BJ (cell line): ENCODE measurements at places on chromosomes 13 and 19.

DNA sequence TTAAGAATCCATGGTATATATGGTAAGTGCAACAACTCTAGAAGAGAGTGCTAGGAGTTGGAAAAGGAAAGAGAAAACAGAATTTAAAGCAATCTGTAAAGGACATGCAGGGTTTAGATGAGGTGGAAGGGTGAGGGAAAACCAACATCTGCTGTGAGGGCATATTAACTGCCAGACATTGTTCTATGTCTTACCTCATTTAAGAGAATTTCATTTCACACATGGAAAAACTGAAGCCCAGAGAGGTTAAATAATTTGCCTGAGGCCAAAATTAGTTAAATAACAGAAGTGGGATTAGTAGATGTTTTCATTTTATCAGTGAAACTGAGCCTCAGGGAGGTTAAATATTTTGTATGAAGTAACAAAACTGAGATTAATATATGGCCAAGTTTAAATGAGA is 7.4 kb upstream of the USPL1 start:
- DNase-seq, result no peak

GRCh38 chr13:111855786-111856185 is 211.2 kb upstream of the SOX1 start:
- DNase-seq, result no peak

DNA sequence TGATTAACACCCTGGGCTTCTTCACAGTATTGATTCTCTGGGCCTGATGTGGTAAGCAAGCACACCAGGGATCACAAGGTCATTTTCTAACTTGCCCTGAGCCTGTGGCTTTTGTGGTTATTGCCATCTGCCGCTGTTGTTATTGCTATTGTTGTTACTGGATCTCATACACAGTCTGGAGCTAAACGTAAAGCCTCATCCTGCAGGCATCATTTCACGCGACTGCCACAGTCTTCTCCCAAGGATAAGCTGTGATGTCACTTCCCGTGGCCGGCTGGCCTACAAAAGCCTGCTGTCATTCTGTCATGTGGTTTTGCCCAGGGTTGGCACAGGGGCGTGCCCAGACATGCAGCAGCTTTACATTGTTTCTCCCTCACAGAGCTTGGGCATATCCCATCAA is 154.0 kb upstream of the GPR12 start:
- no peak for DNase-seq

GRCh38 chr13:65597839-65598818 is 1632.0 kb downstream of the PCDH9 start:
- peak; percentile 52 for DNase-seq

DNA sequence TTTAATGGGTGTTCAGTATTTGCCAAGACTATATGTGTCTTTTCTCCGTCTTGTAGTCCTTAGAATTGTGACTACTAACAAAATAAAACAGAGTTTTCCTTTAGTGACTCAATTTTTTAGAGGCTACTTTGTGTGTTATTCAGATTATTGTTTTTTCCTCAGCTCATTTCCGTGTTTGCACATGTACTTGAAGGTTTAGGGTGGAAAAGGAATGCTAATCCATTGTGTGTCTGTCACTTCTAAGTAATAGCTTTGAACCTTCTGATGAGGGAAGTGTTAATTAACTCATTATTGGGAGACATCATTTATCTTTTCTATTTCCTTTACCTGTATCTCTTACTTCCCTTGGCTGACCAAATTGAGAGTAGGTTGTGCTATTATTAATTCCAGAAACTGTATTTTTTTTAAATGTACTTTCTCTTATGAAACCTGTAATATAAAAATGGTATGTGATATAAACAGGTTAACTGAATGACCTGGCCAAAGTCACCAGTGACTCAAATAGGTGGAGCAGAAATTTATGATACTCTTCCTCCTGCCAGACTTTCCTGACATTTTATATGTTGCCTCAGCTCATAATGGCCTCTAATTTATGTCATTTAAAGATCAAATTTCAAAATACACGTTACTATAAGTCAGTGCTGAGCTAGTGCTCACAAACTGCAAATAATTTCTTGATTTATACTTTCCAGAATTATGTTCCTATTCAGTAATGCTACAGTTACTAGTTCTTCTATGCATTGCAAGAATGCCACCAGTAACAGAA is 88.8 kb downstream of the LMO7 start:
- DNase-seq, result no peak

DNA sequence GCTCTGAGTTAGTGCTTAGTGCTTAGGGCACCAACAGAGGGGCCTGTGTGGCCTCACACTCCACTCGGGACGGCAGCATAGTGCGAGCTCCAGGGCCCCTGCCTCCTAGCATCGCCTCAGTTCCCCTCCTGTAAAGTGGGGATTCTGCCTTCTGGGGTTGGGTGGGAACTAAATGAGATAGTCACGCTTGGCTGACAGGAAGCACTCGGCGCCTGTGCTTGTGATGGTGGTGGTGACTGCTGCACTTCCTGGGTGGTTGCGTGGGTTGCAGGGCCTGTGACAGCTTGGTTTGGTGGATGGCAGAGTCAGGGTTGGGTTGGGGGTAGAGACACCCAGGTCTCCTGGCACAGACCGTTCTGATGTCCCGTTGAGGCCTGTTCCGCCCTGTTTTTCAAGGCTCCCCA is 7.7 kb downstream of the PLEKHF1 start:
- DNase-seq, result no peak

DNA sequence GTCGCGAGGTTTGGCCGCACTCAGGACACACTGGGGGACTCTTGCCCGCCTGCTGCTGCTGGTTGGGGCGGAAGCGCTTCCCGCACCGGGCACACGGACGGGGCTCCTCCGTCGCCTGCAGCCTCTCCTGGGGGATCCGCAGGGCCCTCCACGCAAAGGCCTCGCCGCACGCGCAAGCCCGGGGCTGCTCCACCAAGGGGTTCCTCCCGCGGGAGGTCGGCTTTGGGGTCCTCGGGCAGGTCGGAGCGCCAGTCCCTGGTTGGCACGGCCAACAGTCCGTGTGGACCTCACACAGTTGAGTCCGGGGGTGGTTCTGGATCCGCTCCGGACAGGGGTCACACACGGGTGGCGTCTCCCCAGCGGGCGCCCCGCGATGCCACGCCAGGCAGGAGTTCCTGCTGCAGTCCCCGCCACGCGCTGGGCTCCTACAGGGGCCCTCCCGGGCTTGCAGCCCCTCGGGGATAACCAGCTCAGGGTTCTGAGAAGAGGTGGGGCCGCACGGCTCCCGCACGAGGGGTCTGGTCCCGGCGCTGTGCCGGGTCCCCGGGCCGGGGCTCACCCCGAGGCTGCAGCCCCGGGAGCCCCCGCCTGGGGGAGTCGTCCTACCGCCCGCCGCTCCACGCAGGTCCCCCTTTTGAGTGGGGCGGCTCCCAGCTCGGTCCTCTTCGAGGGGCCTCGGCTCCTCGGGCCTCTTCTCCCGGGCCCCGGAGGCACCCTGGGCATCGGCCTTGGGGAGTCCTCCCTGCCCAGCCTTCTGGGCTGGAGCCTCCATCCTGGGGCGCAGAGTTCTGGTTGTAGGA is 6.2 kb upstream of the ZNF497 start:
- DNase-seq, result no peak

DNA sequence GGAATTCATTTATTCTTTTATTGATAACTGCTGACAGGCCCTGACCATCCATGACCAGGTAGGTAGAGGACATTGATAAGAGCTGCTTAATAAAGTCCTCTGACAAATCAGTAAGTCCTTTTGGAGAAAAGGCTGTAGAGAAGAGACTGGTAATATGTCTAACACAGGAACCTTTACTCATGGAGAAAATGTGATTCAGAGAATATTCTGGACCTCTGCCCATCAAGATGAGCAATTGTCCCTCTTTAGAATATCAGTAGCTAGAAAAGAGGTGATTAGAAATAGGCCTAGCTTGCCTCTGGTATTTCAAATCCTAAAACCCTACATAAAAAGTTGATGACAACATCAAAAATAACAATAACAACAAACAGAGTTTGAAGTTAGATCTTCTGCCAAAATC is 642.3 kb downstream of the TBC1D4 start:
- DNase-seq, result no peak

DNA sequence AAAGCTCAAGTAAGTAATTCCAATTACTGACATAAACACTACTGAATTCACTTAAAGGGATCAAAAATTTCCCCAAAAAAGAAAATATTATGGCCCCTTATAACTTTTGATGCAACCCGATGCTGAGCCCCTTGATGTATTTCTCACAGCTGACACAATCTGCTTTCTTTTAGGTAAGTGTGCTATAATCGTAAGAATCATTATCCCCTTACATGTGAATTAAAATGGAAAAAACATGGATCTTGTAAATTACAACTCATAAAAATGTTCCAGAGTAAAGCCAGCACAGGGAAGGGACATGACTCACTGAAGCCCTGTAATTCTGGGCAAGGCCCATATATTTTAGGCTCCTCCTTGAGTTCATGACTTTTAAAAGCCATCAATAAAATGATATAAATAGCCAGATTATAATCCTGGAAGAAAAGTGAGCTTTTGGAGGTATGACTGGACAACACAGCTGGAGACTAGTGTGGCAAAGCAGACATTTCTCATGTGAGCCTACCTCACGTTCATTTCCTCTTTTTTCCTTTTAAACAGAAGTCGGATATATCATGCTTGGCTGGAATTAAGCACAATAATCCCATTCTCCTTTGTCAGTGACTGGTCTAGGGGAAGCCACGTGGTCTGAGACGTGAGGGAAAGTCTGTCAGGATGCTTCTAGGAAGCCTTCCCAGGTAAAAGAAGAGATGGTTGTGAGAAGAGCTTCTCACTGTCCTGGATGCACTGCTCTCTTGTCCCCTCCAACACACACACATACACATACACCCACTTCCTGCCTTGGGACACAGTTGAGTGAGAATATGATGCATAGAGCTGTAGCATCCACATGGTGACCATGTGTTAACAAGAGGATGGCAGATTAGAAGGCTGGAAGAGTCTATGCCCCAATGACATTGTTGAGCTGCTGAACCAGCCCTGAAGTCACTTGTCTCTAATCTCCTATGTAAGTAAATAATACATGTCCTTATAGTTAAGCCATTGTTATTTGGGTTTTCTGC is 165.4 kb downstream of the RGCC start:
- peak; percentile 91 for DNase-seq

- no peak for DNase-seq
These were observed 200.2 kb downstream of the COL4A1 start for GRCh38 chr13:110106726-110107125.

- no peak for DNase-seq
These were observed 651 bp downstream of the SERPINE3 start for GRCh38 chr13:51339952-51340732.

DNA sequence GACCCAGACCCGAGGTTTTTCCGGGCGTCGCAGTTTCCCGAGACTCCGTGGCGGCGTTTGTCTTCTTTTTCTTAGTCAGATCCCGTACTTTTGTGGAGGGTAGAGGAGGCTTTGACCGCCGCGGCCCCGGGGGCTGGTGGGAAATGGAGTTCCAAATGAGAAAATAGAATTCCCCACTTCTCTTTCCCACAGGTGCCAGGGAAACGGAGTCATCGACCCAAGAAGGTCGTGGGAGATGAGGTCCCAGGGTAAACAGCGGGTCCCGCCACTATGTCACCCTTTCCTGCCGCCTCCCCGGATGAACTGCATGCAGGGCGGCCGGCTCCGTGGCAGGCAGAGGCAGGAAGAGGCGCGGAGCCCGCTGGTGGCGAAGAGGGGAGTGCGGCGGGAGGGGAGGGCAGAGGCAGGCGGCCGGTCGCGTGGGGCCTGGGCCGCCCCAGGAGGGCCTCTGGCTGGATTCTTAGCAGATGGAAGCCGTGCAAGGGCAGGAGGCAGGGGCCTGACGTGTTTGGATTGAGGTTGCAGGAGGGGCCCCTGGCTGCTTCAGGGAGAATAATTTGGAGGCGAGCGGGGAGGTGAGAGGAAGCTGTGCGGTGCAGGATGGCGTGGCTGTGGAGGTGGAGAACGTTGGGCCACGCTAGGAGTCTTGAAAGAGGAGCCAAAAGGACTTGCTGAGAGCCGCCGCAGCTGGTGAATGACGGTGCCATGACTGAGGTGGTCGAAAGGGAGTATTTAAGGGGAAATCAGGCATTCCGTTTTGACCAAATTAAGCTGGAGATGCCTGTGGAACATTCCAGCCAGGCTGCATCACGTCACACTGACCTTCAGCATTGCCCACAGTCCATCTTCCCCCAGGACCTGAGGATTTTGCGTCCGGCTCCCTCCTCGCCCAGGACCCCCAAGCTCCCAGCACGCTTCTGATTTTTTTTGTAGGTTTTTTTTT is 11.7 kb downstream of the CYTH2 start:
- no peak for DNase-seq

GRCh38 chr13:97069050-97069815 is 75.0 kb upstream of the OXGR1 start:
- DNase-seq, result no peak

- DNase-seq, result no peak
These were observed 3.8 kb upstream of the APC2 start for GRCh38 chr19:1445932-1446712.

DNA sequence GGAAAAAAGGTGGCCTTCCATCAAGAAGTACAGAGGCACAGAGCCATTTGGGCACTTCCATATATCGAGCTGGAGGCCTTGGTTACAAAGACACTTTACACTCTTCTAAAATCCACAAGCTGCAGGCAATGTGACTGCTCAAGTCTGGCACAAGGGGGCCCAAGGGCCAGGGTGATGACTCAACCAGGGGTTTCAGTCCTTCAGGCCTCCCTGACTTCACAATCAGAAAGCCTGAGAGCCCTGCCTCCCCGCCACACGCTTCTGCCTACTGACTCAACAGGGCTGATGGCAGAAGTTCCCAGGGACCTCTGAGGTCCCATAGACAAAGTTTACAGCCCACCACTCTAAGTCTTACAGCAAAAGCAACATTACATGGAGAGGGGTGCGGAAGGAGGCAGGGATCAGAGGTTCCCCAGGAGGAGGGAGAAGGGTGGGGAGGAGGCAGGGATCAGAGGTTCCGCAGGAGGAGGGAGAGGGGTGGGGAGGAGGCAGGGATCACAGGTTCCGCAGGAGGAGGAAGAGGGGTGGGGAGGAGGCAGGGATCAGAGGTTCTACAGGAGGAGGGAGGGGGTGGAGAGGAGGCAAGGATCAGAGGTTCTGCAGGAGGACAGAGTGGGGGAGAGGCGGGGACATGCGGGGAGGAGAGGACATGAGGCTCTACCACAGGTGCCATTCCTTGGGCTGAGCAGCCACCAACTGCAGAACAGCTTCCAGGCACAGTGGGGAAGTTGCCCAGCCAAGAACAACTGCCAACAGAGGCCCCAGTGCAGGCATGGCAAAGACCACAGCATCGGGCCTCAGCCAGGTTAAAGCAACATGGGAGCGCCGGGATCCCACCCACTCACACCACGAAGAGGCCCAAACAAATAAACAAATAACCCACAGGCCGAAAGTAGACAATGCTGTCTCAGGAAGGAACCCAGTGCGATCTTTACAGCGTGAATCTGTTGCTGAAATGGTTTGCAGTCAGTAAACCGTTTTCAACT is 52.0 kb downstream of the SLC7A1 start:
- DNase-seq, result no peak

- no peak for DNase-seq
These were observed 218.8 kb downstream of the TEX29 start for GRCh38 chr13:111539252-111539651.

DNA sequence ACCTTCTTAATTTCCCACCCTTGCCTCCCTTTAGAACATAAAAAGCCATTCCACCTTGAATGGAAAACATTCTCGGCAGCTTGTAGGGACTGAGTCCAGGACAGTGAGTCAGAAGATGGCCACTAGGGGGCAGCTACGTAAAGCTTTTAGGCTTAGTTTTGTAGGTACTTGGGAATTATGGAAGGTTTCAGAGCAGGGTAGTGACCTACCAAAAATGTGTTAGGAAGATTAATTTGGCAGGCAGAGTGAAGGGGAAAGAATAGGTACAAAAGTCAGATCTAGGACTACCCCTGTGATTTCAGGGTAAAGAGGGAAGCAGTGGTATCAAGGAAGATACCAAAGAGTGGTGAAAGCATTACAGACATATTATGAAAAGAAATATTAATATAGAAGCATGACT is 198.4 kb downstream of the NDFIP2 start:
- no peak for DNase-seq

GRCh38 chr13:21348488-21349120 is 110.5 kb downstream of the ZDHHC20 start:
- no peak for DNase-seq
